Stimulated activated CD4-positive, alpha-beta T cell treated with anti-CD3 and anti-CD28 coated beads, TNF-alpha, amount 100 ng/mL, for 1 hour (primary cell): ENCODE measurements at places on chromosomes 1 and 21.

- DNase-seq, result no peak
Observed at GRCh38 chr1:89994231-89994804, 592 bp upstream of the ZNF326 start.

GRCh38 chr21:28516991-28517592 is 475.6 kb downstream of the LTN1 start:
- DNase-seq, result no peak

- no peak for DNase-seq
Observed at GRCh38 chr1:51309291-51309690, 21.1 kb downstream of the TTC39A start.

GRCh38 chr1:51612447-51612961 is 4.4 kb upstream of the OSBPL9 start:
- no peak for DNase-seq

GRCh38 chr1:205698921-205699320 is 18.6 kb upstream of the SLC45A3 start:
- no peak for DNase-seq

DNA sequence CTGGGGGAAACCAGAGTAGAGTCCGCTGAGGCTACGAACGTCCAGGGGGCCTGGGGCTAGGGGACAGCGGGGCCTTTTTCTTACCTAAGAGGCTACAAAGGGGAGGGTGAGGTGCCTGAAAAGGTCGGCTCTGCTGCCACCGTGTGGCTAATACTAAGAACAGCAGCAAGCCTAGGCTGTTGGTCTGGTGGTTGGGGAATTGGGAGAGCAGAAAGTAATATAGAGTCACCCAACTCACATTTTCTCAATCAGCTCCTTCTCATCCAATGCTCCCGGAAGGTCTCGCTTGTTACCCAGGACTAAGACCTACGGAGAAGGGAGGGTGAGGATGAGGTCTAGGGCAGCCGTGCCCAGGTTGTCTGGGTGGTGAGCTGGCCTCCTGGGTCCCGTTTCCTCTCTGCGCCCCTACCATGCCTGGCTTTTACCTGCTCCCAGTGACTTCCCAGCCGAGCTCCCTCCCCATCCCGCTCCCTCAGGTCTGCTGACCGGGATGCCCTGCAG is 9.3 kb downstream of the ARL8A start:
- peak; percentile 25 for DNase-seq

DNA sequence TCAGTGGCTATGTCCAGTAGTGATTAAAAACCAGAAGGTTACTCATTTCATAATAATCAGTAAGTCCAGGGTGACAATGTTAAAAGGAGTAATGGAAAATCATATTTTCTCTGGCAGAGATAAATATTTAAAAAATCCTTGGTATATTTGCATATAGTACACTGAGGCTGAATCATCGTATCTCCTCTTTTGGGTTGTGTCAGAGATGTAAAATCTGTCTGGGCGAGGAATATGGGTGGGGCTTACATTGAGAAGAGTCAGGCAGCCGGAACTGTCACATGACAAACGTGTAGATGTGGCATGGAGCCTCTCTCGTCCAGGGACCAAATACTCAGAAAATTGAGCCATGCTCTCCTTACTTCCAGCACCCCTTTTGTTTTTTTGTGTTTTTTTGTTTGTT is 120.9 kb downstream of the FMN2 start:
- DNase-seq, result no peak

GRCh38 chr1:247435030-247435758 is 19.2 kb downstream of the NLRP3 start:
- no peak for DNase-seq

- no peak for DNase-seq
Observed at GRCh38 chr1:172766462-172766861, 107.6 kb downstream of the FASLG start.

- DNase-seq, result no peak
Observed at GRCh38 chr1:186819126-186819525, 9.6 kb upstream of the PLA2G4A start.

DNA sequence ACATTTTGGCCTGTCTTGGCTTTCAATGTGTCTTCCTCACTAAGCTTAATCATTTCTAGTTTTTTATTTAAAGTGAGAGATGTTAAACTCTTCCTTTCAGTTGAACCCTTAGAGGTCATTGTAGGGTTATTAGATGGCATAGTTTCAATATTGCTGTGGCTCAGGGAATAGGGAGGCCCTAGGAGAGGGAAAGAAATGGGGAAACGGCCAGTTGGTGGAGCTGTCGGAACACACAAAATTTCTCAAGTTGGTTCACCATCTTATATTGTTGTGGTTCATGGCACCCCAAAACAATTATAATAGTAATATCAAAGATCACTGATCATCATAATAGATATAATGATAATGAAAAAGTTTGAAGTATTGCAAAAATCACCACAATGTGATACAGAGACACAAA is 31.4 kb upstream of the KAZN start:
- no peak for DNase-seq

DNA sequence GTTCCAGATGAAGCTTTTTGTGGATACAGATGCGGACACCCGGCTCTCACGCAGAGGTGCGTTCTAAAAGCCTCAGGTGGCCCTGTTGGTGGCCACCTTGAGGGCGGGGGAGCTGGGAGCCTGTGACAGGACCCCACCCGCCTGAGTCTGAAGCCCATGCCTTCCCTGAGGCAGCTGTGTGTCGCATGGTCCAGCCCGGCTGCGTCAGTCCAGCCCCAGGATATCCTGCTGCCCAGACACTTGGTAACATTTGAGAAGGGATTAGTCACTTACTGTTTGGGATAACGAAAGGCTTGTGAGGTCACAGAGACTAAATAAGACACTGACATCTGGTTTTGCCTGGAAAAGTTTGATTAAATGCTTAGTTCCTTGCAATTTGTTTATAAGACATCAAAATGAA is 68.9 kb downstream of the UCK2 start:
- no peak for DNase-seq

DNA sequence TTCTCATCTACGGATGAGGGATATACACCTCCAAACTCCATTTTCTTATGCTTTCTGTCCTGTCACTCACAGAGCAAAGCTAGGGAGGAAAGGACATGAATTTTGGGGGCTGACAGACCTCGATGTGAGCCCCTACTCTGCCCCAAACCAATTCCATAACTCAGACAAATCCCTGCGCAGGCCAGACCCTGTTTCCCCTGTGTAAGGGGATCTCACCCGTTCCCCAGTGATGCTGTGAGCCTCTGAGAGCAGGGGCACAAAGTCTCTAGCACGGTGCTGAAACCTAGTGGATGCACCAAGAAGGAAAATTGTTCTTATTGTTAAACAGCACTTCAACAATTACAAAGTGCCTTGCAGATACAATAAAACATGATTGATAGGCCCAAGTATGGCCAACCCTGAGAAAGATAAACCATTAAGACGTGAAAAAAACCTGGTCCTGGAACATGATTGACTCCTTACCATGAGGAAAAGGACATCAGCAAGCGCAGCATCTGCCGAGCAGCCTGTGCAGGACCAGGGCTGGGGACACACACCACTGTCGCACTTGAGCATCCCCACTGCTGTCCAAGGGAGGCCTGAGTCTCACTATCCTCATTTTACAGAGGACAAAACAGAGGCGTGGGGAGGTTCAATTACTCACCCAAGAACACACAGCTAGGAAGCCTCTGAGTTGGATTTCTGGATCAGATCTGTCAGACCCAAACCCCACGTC is 137.8 kb downstream of the GLIS1 start:
- DNase-seq, result no peak

DNA sequence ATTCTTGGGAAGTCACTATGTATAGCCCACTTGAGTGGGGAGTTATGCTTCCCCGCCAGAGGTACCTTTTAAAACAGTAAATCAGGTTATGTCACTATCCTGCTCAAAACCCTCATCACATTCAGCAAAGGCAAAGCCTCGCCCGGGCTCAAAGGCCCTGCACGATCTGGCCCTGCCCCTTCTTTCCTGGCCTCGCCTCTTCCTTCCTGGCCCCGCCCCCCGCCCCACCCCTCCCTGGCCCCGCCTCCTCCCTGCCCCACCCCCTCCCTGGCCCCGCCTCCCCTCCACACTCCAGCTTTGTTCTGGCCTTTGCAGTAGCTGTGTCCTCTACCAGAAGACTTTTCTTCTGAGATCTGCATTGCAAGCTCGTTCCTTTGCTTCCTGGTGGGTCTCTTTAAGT is 6.6 kb downstream of the LDLRAD2 start:
- DNase-seq, result no peak

- DNase-seq, result no peak
Observed at GRCh38 chr21:17578162-17578561, 34.5 kb downstream of the BTG3 start.

- DNase-seq, result no peak
Observed at GRCh38 chr1:63908016-63908415, 134.2 kb downstream of the ROR1 start.
